Stimulated activated CD8-positive, alpha-beta memory T cell treated with anti-CD3 and anti-CD28 coated beads, Interleukin-15, amount 100 ng/mL, for 24 hours (primary cell): ENCODE measurements at places on chromosomes 3 and 15.

GRCh38 chr15:23118208-23118607, 18.4 kb downstream of the GOLGA6L1 start:
- DNase-seq, result no peak

- no peak for DNase-seq
Observed at GRCh38 chr3:7618606-7619005, 757.7 kb downstream of the GRM7 start.

DNA sequence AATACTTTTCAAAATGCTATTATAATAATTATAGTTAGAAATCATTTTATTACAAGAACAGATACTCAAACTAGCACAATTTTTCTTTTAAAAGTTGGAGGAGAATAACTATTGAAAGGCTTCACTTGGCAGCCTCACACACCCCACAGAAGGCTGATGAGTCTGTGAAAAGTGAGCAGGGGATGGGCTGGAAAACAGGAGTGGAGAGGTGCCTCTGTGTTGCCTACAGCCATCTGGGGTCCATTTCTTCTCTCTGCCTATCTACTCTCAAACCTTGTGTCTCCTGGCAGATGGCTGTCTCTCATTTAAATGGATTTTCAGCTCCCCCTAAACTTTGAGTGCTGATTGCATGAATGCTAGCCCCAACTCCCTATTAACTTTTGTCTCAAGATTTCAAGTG, 230.8 kb downstream of the CLSTN2 start:
- no peak for DNase-seq

- DNase-seq, result no peak
Observed at GRCh38 chr15:72532991-72533601, 59.0 kb downstream of the ARIH1 start.

GRCh38 chr3:45993421-45994027, 2.1 kb downstream of the FYCO1 start:
- DNase-seq, result no peak
